ENCODE measurements at places on chromosomes 1 and 21.

DNA sequence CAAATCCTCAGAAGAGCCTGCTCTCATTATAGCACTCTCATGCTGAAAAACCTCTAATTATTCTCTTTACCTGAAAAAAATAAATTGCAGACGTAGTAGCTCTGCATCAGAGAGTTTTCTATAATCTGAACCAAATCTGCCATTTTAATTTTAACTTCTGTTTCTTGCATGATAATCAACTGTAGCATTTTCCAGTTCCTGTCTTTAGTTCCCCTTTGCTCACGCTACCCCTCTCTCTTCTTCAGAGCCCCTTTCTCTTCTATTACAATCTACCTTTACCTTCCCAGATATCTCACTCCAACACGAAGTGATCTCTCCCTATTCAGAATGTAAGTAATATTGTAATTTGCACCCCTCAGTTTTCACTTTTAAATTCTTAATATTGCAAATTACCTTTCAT is 31.4 kb downstream of the FMO1 start:
- no peak for DNase-seq

DNA sequence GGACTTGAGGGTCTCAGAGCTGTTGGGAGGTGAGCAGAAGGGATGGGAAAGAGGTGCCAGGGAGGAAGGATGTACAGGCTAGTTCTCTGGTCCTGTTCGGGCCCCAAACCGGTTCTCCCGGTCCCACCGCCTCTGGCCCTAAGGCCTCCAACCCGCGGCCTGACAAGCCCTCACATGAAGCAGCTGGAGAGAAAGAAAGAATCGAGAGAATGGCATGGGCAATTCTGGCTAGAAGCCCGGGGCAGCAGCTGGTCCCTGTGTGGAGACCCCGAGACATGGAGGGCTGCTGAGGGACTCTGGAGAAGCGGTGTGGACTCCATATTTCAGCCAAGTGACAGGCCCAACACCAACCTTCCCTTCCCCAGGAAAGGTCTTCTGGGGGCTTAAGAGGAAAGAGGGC is 730 bp downstream of the CDC42SE1 start:
- no peak for DNase-seq

- no peak for DNase-seq
Observed at GRCh38 chr1:199733125-199733524, 294.4 kb upstream of the NR5A2 start.

GRCh38 chr1:168096296-168097165 is 40.2 kb downstream of the GPR161 start:
- DNase-seq = no peak

DNA sequence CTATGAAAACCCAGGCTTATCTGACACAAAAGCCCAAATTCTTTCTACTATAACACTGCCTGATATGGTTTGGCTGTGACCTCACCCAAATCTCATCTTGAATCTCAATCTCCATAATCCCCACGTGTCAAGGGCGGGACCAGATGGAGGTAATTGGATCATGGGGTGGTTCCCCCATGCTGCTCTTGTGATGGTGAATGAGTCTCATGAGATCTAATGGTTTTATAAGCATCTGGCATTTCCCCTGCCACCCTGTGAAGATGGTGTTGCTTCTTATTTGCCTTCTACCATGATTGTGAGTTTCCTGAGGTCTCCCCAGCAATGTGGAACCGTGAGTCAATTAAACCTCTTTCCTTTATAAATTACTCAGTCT is 123.3 kb upstream of the USP24 start:
- DNase-seq = peak; percentile 14

GRCh38 chr1:2914702-2915101 is 106.6 kb upstream of the ACTRT2 start:
- DNase-seq = no peak

- DNase-seq = no peak
Observed at GRCh38 chr1:39148942-39149341, 55.6 kb upstream of the MACF1 start.

DNA sequence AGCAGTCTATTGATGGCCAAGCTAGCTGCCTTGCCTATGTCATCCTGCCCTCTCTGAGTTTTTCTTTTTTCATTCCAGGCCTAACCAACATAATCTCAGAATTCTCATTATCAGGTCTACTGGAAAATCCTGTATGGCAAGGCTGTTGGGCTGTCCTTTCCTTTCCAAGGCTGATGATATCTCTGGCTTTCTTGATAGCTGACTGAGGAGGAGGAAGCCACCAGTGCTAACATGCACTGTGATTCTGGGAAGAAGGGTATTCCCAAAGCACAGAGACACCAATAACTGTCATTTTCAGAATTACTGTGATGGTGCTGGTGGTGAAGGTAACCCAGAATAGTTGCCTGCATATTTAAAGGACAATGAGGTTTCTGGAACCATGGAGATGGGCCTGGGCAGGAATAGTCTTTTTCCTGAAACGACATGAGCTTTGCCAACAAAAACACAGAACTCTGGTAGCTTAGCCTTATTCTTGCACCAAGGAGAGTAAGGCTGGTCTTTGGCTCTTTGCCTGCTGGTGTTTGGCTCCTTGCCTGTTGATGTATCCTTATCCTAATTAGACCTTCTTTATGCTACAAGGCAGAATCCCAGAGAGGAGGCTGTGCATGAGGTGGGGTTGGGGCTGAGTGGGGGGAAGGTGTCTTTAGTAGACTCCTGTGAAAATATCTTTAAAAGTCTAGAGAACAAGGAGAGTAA is 157.4 kb downstream of the TNFSF18 start:
- DNase-seq = no peak

GRCh38 chr1:33515607-33516006 is 43.2 kb downstream of the ZSCAN20 start:
- no peak for DNase-seq

- DNase-seq = no peak
Observed at GRCh38 chr1:98888869-98889268, 115.8 kb downstream of the PLPPR5 start.

GRCh38 chr1:33273961-33274371 is 17.7 kb downstream of the ZNF362 start:
- no peak for DNase-seq

DNA sequence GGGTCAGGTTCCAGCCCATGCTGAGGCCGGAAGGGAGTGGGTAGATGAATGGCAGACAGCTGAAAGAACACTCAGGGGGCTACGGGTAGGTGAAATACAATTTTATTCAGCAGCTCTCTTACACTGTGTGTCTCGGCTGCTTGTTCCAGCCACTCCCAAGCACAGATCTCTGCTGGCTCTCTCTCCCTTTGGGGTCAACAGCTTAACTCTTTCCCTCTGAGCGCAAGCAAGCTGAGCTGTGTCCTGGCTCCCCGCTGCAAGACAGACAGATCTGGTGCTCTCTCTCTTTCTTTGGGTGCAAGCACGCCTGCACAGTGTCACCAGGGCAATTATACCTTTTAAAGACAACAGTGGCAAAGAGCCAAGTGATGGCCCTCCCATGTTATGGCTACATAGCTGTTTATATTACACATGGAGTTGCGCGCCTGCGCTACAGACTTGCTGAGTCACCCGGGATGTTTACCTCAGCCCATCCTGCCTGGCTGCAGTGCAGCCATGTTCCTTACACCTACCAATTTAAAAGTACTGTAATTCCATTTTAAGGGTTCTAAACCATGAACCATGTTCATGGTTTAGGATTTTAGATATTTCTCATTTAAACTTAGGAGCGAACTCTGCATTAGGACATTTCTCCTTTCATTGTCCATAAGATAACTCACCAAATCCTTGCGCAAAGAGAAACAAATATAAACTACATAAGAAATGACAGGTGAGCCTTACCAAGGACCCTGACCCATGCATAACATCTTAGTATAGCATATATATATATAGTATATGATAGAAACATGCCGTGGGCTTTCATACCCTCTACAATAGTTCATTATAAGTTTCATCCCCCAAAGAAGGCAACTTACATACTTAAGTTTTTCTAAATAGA is 396.5 kb downstream of the SMYD3 start:
- DNase-seq = no peak

- no peak for DNase-seq
Observed at GRCh38 chr1:1631782-1632420, at the start of gene MMP23B. Gene MMP23B, plus strand, starts transcription at chr1:1632173. Its CDS starts 46 bp downstream, at chr1:1632219.

GRCh38 chr21:40765811-40766210 is 81.1 kb downstream of the DSCAM start:
- no peak for DNase-seq

DNA sequence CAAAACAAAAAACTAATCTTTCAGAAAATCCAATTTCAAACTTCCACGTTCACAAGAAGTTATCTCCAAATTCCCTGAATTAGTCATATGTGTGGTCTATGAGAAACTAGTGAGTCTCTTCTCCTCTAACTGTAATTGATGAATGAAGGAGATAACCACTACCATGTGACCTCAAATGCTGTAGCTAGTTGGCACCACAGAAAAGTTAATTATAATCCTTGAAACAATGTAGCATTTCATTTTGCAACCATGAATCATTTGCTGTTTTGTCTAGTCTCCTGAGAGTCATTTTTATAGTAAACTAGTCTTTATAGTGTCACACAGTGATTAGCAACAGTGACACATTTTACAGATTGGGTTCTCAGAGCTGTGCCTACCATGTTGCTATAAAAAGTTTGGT is 287.5 kb downstream of the LRRIQ3 start:
- DNase-seq = no peak

Measured in activated CD4-positive, alpha-beta T cell treated with anti-CD3 and anti-CD28 coated beads, Interleukin-2, amount 50 U/mL, for 48 hours (primary cell).